ENCODE measurements at places on chromosomes 2 and 18.
A peak's percentile ranks its signal among the peaks of the same experiment; 100 is the strongest.

DNA sequence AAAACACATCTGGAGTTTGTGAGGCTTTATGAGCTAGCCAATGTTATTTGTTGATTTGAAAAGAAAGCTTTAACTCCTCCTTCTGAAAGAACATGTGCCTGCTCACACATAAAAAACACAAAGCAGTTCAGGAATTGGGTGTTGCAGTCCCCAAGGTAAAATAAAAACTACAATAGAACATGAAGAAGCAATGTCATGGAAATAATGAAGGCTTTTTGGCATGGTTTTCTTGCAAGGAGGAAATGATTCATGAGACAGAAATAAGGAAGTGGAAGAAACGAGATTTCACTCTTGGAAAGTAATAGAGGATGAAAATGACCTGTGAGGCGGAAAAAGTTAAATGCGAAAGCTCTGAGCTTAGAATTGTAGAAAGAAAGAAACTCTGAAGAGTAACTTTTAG is 81.1 kb downstream of the TRIB2 start:
- DNase-seq, result no peak

DNA sequence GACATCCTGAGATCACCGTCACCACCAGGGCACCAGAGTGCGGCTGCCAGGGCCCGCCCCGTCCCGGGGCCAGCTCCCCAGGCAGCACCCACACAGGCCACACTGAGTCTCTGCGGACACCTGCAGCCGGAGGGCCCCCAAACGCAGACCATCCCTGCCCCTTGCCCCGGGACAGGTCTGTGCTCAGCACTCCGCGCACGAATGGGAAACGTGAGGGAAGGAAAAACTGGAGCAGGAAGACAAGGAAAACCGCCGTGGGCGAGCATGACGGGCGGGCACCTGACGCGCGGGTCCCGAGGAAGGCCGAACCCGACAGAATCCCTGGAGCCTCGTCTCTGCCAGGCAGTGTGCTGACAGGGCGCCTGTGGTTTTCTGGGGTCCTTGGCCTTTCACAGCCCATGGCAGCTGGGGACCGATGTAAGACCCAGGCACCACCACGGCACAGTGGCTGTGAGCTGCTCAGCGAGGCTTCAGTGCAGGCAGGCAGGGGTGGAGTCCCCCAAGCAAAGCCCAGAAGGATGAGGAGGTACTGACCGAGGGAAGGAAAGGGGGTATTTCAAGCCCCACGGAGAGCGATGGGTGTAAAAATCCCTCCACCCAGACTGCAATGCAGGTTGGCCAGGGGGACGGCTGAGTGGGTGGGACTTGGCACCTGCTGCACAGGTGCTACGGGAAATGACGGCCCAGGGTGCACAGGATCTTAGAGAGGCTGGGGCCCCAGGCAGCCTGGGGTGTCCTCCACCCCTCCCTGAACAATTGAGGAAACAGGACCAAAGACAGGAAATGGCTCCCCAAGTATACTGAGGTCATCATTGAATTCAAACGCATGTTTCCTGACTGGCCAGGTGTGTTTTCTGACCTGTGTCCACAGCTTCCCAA is 59.0 kb downstream of the PXDN start:
- no peak for DNase-seq

DNA sequence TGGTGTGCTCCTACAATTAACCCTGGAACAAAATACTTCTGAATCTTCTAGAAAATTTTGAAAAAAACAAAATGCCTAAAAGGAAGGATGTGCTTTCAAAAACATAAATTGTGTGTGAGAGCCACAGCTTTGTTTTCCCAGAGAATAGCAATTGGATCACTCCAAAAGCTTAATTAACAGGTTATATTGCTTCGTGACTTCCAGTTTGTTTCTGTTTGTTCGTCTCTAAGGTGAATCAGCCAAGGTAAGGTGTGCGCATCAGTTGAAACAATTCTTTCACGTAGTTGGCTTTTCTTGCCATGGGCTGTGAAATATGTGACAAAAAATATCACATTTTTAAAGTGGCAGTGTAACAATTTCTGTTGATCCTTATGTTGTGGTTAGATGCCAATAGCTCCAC is 90.3 kb upstream of the BARD1 start:
- DNase-seq, result no peak

DNA sequence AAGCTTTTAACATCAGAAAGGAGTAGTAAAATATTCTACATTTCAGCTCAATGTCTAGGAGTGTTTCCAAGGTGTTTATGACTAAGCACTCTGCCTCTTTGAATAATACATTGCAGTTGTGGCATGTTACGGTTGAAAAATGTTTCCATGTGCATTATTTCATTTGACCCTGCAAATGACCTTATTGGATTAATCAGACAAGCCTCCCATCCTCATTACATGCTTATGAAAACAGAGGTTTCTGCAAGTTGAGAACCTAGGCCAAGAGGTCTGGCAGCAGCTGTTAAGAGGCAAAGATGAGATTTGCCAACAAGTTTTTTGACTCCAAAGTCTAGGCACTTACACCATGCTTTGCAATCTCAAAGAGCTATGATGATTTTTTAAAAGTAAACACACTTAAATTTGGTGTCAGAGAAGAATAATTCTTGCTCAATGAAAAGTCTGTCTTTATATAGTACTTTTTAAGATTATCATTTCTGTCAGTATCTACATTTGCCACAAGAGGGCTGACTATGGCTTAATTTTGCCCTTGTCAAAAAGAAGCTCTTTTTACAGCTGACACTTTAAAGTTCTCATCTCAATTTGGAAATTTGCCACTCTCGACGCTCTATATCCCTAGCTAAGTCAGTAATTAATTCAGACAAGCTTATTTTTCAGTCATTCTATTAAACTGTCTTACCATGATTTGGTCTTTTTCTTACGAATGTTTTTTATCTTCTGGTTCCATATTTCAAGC is 260.6 kb downstream of the PAX3 start:
- no peak for DNase-seq

DNA sequence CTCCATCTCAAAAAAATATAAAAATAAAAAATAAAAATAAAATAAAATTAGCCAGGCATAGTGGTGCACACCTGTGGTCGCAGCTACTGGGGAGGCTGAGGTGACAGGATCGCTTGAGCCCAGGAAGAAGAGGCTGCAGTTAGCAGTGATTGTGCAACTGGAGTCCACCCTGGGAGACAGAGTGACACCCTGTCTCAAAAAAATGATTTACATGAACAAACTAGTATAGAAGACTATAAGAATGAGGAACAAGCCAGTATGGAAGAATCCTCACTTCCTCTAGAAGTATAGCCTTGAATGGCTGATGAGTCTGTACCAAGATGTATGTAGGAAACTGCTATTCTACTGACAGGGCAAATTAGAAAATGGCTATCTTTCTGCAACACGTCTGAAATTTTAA is 10.9 kb downstream of the YES1 start:
- no peak for DNase-seq

GRCh38 chr2:149924028-149924427 is 336.5 kb upstream of the MMADHC start:
- no peak for DNase-seq

DNA sequence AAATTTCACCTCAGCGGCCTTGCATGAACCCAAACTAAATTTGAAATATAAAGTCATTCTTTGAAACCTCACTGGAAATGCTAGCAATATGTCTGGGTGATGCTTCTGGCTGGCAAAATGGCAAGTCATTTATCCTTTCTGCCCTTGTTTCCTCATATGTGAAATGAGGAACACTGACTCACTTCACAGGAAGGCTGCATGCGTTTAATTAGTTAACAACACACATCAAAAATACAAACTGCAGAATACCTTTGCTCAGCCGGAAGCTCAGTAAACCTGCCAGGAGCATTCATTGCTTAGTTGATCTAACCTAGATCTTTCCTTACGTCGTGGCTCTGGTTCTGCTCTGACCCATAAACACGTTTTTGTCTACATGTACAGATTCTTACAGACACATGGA is 214.2 kb upstream of the ACVR2A start:
- DNase-seq, result no peak

DNA sequence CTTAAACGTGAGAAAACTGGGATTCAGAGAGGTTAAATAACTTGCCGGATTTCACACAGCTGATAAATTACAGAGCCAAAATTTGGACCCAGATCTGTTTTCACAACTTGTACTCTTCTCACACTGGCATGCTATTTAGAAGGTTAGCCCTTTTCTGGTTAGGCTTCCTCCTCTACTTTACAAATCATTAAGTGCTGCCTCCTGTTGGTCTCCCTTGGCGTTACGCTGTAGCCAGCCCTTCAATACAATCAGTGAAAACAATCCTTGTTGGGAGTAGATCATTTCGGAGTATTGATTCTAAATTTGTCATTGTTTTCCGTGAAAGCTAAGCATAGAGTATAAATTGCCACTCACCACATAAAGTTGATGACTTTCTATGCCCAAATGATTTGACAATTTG is 153.5 kb downstream of the ARHGAP15 start:
- no peak for DNase-seq

- no peak for DNase-seq
Measured at GRCh38 chr2:8196316-8196715, 485.5 kb upstream of the ID2 start.

DNA sequence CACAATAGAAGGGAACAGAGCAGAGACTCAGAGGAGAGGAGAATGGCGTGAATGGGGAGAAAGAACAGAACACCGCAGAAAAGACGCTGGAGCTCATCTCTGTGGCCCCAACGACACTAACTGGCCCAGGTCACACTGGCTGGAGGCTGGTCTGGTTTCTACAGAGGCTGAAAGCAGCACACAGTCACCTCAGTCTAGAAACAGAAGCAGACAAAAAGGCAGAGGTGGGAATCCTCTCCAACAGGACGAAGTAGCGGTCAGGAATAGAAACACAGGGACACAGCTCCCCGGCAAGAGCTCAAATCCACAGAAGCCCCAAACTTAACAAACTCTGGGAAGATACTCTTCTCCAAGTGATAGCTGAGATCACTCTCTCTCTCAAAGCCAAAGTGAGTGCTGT is 9.2 kb downstream of the SLC66A2 start:
- no peak for DNase-seq

DNA sequence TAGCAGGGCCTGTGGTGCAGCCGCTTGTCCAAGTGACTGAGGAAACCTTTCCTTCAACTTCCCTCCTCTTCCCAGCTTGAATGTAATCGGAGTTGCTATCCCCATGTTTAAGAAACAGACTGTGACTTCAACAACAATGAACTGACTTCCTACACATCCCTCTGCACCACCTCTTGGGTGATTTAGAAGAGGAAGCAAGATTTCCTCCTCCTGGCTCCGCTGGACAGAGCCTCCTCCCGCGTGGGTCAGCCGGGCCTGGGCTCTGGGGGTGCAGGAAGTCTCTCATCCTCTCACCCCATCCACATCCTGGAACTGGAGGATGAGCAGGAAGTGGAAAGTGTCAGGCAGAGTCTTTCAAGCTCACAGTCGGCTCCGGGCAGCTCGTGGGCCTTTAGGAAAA is 84.3 kb downstream of the GATA6 start:
- DNase-seq, result no peak

GRCh38 chr2:215845839-215846586 is 167.3 kb downstream of the MREG start:
- no peak for DNase-seq

DNA sequence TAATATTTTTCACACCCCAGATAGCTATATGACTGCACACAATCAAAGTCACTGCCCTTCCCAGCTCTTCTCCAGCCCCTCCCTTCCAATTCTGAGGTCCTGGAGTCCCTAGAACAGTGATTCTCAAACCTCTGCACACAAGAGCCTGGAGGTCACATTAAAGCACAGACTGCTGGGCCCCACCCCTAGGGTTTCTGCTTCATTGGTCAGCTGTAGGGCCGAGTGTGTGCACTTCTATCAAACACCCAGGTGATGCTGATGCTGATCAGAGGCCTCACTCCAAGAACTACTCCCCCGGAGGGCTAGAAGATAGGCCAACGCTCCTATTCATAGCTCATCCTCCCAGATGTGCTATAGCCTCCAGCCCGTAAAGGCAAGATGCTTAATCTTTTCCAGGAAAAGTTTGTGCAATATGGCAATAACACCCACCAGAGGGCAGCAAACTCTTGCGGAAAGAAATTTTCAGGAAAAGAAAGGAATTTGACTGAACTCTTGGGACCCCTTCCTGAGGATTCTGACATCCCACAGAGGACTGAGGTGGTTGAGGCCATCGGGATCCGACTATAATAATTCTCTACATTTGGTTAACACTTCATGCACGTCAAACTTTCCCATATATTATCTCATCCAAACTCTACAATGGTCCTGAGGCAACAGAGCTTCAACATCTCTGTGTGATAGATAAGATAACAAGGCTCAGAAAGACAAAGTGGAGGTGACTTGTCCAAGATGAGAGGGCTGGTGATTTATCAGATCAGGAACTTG is 194.2 kb upstream of the PKDCC start:
- DNase-seq, result no peak

- no peak for DNase-seq
Measured at GRCh38 chr2:113888641-113889470, 1.0 kb upstream of the ACTR3 start.

GRCh38 chr18:12929477-12930083 is 18.2 kb upstream of the SEH1L start:
- no peak for DNase-seq

GRCh38 chr2:20838016-20838415 is 15.1 kb upstream of the LDAH start:
- no peak for DNase-seq

- no peak for DNase-seq
Measured at GRCh38 chr2:10126632-10127026, 4.1 kb downstream of the RRM2 start.

- DNase-seq, result no peak
Measured at GRCh38 chr2:9675415-9676351, 44.9 kb upstream of the YWHAQ start.

GRCh38 chr2:227597998-227598397 is 695 bp upstream of the SCYGR2 start:
- no peak for DNase-seq

- DNase-seq, result peak; percentile 70
Measured at GRCh38 chr2:37925063-37925897, at the start of gene RMDN2. Gene RMDN2, plus strand, starts transcription at chr2:37925287. Its CDS starts 3,991 bp downstream, at chr2:37929278.

GRCh38 chr2:120564213-120565094 is 171.2 kb upstream of the GLI2 start:
- DNase-seq, result no peak

DNA sequence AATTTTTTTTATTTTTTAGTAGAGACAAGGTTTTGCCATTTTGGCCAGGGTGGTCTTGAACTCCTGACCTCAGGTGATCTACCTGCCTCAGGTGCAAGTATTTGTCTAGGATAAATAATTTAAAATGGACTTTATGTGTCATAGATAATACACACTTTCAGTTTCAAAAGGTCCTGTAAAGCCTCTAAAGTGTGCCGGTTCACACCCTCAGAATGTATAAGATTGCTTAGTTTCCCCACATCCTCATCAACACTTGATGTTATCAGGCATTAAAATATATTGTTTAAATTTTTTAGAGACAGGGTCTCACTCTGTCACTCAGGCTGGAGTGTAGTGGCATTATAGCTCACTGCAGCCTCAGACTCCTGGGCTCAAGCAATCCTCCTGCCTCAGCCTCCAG is 170.5 kb downstream of the ANKRD44 start:
- DNase-seq, result no peak
